ENCODE measurements at places on chromosomes 4 and X. TPM values are rescaled to one million over a fixed set of nuclear protein-coding genes. Genes with fewer than 3 reads are reported as not detected.

DNA sequence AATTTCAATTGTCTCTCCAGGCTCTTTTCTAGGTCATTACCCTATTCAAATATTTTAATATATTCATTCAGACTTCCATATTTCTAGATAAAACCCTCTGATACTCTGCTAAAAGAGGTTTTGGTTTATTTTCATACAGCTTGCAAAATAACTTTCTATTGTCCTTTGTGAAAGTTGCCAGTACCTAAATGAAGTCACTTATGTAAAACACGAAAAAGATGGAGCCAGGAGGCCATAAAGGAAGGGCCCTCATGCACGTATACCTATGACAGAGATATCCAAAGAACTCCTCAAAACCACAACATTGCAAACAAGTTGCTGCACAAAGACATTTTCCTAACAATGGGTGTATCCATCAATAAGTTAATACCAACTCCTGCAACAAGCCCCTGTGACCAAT is 25.7 kb upstream of the ELOVL6 start:
- no peaks in the 10 kb centered on the region for H3K27me3 ChIP-seq
- H3K4me1 ChIP-seq, result no peaks in the 10 kb centered on the region
- H3K36me3 ChIP-seq, result no peaks in the 10 kb centered on the region
- no peak for ATAC-seq

GRCh38 chr4:97892592-97893266 is 250.5 kb downstream of the STPG2 start:
- ATAC-seq, result no peak
- no peak overlapping the region for H3K27ac ChIP-seq
- no peaks in the 10 kb centered on the region for H3K36me3 ChIP-seq
- H3K27me3 ChIP-seq, result no peaks in the 10 kb centered on the region
- no peaks in the 10 kb centered on the region for H3K4me1 ChIP-seq
- no peak overlapping the region for H3K4me3 ChIP-seq

The XG gene
- total RNA-seq, result not detected

The EGF gene
- 0.23 TPM for total RNA-seq
